Pancreas (tissue), 10 donors: ENCODE measurements at places on chromosomes 11 and 22. TPM values are rescaled to one million over a fixed set of nuclear protein-coding genes. Genes with fewer than 3 reads are reported as not detected.

TMEM25 gene
- total RNA-seq = 15.7 TPM

DNA sequence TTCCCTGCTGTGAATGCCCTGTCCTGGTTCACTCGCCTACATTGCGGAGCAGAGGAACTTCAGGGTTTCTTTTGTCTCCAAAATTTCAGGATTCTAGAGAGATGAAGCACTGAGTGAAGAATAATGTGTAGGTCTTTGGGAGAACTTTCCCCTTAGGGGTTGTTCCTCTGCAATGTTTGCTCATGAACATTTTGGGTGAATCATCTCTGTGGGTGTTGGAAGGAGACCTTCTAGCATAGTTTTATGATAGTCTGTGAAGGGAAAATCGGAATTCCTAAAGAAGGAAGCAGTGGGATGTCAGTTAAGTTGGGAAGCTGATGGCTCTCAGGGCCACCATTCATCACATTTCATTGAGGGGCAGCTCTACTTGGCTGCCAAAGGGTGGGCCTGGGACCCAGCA, 64.8 kb downstream of the MIAT start:
- DNase-seq = no peak

SMDT1 gene
- 62.6 TPM for total RNA-seq

GRCh38 chr11:134510233-134511040, 98.4 kb upstream of the B3GAT1 start:
- DNase-seq = no peak

GRCh38 chr11:106552694-106553203, 465.5 kb downstream of the GUCY1A2 start:
- DNase-seq = no peak

- DNase-seq = no peak
Measured at GRCh38 chr22:43313890-43314474, 29.2 kb downstream of the SCUBE1 start.

CNGA4 gene
- 0.22 TPM for total RNA-seq

DNA sequence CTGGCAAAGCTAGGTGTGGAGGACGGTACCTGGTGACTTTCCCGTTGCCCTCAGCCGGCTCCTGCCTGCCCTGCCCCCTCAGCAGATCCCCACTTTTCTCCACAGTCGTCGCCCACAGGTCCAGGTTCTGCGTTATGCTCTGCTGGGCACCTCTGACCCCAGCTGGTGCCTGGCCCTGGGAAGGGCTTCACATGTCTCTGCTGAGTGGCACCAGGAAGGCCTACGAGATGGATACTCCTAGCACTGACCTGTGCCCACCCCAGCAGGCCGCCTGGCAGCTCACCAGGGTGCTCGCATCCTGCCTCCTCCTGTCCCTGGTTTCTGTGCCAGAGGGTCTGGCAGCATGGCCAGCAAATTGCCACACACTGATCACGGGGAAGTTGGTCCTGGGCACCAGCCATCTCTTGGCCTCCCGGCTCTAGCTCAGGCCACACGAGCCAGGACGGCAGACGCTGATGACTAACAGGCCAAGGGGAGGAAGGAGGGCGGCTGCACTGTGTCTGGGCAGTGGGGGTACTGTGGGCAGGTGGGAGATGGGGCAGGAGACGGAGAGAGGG, 13.8 kb downstream of the CARS1 start:
- peak; percentile 65 for DNase-seq

DNA sequence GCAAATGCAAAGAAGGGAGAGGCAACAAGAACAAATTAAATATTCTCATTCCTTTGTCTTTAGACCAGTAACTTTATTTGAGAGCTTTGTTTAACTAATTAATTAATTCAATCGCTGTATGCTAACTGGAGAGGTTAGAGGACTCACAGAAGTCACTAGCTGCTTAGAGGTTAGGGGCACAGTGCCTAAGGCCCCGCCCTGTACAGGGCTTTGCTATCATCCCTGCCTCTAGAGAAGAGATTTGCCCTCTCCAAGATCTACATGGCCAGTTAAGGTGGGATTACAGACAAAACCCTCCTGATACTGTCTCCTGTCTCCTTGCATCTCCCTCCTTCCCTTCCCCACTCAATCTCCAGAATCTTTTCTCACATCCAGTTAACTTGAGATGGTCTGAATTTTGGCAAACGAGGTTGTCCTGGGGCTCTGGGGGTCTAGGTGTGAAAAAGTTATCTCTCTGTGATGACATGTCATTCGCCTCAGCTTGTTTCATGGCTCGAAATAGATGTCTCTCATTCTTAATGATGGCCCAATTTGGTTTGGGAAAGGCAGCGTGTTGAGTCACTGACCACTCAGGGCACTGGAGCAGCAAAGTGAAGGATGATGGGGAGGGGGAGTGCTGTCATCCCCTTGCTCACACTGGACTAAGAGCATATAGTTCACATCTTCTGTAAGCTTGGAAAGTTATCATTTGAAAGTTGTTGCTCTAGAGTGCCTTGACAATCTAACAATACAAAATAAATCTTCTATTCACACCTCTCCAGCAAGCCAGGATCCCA, 190.9 kb downstream of the KIRREL3 start:
- DNase-seq = no peak

DNA sequence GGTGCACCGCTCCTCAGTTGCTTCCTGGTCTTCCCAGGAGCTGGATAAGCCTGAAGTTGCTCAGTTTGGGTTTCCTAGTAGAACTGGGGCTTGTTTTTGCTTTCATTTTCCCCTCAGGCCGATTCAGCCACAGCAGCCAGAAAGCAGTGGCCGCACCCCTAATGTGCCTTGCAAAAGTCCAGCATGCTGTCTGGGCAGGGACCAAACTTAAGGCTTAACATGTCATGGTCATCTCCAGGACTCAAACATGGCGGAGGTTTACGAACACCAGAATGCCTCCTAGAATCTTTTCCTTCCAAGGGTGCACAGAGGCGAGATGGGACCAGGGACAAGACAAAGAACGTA, 2.5 kb downstream of the GNG3 start:
- no peak for DNase-seq

MTFP1 gene
- 5.1 TPM for total RNA-seq

SORL1 gene
- total RNA-seq = 15.3 TPM

GRCh38 chr11:36160091-36160490, 129.1 kb downstream of the COMMD9 start:
- DNase-seq = no peak

DNA sequence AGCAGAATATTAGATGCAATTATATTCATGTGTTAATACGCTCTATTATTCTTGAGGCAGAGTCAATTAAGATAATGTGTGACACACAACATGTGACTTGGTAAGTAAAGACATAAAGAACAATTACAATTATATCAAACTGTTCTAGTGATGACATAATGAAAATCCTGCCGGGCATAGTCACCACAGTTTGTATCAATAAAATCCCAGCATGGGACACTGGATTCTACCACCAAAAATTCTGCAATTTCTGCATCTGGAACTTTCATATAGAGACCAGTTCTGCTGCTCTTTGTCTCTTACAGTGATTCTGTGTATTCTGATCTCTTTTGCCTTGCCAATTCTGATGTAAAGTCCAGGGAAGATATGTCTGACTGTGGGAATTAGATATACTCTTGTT, 495.6 kb upstream of the LRRC4C start:
- no peak for DNase-seq

GRCh38 chr11:21412652-21413383, 743.4 kb downstream of the NELL1 start:
- no peak for DNase-seq

- no peak for DNase-seq
Measured at GRCh38 chr22:22703715-22704114, 59.3 kb downstream of the GGTLC2 start.

TSSK2 gene
- total RNA-seq = not detected

GRCh38 chr11:44876906-44877305, 73.8 kb downstream of the TP53I11 start:
- no peak for DNase-seq

FJX1 gene
- total RNA-seq = 2.6 TPM

- no peak for DNase-seq
Measured at GRCh38 chr11:75891947-75892739, 77.1 kb downstream of the UVRAG start.

DNA sequence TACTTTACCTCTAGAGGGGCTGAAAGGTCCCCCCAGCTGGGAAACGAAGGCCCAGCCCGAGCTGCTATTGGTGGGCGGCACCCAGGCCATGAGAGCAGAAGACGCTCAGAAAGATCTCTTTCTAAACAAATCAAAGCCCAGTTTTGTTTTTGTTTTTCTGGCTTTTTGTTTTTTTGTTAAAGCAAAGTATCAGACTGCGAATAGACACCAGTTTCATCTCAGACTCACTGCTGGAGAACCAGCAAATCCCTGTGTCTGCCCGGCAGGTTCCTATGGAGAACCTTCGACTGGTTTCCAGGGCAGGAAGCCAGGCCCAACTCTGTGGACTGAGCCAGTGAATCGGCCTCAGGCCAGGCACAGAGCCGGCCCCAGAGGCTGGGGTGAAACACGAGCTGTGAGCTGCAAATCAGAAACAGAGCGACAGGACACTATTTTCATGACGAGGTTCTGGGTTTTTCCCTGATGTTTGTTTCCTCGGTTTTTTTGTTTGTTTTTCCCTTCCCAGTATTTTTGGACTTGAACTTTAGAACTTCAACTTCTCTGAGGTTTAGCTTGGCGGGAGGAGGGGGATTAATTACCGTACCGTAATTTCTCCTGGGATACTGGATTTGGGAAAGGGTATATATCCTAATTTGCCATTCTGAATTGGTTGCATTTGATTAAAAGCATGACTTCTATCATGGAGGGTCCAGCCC, 16.0 kb upstream of the B4GALNT4 start:
- peak; percentile 87 for DNase-seq

- no peak for DNase-seq
Measured at GRCh38 chr22:19508024-19508776, 16.0 kb downstream of the CLDN5 start.

- DNase-seq = peak; percentile 41
Measured at GRCh38 chr11:62707277-62707861, at the start of the genes BSCL2 and GNG3. Gene BSCL2 (minus strand): TSS chr11:62707424. CDS start chr11:62707195, 229 bp downstream. Gene GNG3 (plus strand): TSS chr11:62707676. CDS start chr11:62708296, 620 bp downstream.

OR51B5 gene
- total RNA-seq = 0.19 TPM

GRCh38 chr11:62600367-62601121, 1.1 kb downstream of the MTA2 start:
- DNase-seq = no peak

DNA sequence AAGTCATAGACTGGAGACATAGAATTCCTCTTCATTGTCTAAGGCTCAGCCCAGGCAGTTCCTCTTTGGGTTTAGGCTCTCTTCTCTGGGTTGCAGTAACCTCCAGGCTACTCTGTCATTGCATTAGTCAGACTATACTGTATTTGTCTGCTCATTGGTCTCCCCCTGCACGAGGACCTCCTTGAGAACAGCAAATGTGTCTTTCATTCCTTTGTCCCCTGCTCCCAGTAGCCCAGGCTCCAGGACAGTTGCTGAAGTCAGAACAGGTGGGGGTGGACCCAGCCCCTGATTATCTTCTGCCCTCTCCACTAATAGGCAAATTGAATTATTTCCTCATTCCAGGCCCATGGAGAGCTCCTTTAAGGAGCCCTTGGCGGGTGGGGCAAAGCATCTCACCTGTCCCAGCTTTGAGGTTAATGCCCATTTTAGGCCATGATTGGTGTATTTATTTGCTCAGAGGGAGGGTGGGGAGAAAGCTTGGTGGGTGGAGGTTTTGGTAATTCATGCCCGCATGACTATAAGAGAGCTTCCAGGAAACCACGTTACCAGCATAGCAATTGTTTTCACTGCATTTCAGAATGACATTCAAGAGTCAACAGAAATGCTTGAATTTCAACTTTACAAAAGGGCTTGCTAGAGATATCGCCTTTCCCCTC, 40.9 kb downstream of the NAV2 start:
- no peak for DNase-seq

DNA sequence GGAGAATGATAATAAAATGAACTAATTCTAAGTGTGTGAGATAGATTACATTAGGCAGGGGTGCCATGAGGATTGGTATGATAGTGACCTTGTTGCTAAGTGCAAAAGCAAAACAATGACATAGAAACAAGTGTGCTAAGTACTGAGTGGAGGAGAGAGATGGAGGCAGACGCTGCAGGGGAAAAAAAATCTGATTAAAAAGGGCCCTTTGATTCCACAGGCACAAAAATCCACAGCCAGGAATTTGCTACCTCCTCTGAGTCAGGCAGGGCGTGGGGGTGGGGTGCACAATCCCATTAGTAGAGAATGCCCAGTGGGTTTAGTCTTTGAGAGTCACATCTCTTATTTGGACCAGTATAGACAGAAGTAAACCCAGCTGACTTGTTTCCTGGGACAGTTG, at the start of gene CNTF:
Gene CNTF (plus strand): TSS at position 322 of the 400 bp plus-strand sequence. CDS start 88 bp downstream, outside the sequence.
- no peak for DNase-seq

DNA sequence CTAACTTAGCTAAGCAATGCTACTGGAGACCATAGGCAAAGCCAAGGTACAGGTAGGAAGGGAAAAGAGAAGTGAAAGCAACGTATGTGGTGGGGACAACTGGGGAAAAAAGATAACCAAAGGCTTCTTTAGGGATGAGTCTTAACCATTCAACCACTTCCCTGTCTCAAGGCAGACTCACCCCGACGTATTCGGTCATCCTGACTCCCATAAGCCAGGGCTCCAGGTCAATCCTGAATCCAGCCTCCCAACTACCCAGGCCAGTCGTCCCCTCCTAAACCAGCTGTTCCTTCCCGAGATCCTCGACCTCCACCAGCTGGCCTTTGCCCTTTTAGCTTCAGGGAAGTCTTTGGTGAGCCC, 330 bp downstream of the ACP2 start:
- no peak for DNase-seq

SNX32 gene
- total RNA-seq = not detected

CRACR2B gene
- total RNA-seq = 103 TPM

DNA sequence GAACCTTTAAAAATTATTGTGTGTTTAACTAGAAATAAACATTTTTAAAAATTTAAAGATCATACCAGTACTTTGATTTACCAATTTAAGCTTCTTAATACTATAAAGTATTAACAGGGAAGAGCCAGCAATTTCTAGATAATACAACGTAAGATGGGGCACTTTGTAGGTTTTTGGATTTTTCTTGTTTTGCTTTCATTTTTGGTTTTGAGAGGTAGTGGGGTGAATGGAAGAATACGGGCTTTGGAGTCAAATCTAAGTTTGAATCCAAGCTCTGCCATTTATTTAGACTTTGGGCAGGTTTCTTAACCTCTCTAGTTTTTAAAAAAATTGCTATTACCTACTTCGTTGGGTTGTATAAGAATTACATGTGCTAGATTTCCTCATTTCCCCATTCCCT, 44.9 kb downstream of the CSTPP1 start:
- DNase-seq = no peak

C11orf68 gene
- 13.3 TPM for total RNA-seq

- no peak for DNase-seq
Measured at GRCh38 chr11:6932145-6932544, 5.9 kb downstream of the ZNF215 start.

BBOX1 gene
- total RNA-seq = 0.28 TPM
